Mononuclear cell (primary cell): ENCODE measurements at places on chromosomes 12 and 14. TPM values are rescaled to one million over a fixed set of nuclear protein-coding genes. Genes with fewer than 3 reads are reported as not detected.

The GPHN gene
- total RNA-seq: 7.8 TPM

The KSR2 gene
- 0.10 TPM for total RNA-seq

The TNFRSF1A gene
- 75.2 TPM for total RNA-seq

The RNU4-1 gene
- under 0.01 TPM for total RNA-seq

The C1R gene
- 1.4 TPM for total RNA-seq

The PRB2 gene
- not detected for total RNA-seq

The KCNMB4 gene
- 0.63 TPM for total RNA-seq

The MYH7 gene
- total RNA-seq: not detected

The SMCO2 gene
- total RNA-seq: not detected

The TCTN1 gene
- 7.9 TPM for total RNA-seq

The CORO1C gene
- 86.3 TPM for total RNA-seq
